Activated CD8-positive, alpha-beta memory T cell treated with anti-CD3 and anti-CD28 coated beads for 1 hour (primary cell): ENCODE measurements at places on chromosomes 5 and 9.

GRCh38 chr9:135732569-135733257 is 30.7 kb downstream of the KCNT1 start:
- no peak for DNase-seq

DNA sequence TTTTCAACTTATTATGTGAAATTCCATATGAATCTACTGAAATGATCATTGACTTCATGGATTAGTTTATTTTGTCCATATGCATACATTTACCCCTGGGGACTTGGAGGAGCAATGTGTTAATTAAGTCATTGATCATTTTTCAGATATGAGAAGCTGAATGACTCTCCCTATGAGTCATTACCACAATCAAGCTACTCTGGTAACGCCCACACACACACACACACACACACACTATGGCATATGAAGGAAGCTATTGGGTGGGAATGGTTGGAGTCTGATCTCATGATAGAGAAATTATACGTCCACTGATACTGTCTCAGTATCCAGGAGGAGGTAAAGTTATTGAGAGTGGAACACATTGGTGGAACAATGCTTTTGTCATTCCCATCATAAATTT is 528.9 kb downstream of the AGTPBP1 start:
- DNase-seq = no peak

GRCh38 chr5:140480310-140481014 is 67.0 kb upstream of the EIF4EBP3 start:
- no peak for DNase-seq

- DNase-seq = no peak
These were observed 17.0 kb upstream of the SH3TC2 start for GRCh38 chr5:149079883-149080282.

DNA sequence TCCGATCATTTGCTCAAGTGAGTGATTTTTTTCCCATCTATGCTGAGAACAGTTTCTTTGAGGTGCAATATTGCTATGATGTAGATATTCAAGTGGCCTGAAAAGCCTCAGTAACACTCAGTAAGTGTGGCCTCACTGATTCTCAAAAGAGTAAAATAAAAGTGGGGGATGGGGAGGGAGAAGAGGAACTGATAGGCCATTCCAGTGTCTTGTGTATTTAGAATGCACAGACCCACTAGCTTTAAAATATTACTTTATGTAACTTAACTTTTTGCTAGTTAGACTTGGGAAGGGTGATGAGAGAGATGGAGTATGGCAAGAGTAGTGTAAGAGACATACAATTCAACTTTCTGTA is 79.5 kb upstream of the ZNF608 start:
- no peak for DNase-seq

GRCh38 chr5:112419164-112419985 is at the start of gene EPB41L4A:
TSS of gene EPB41L4A (minus strand) at chr5:112419277. CDS start at chr5:112419039, 238 bp downstream.
- no peak for DNase-seq

DNA sequence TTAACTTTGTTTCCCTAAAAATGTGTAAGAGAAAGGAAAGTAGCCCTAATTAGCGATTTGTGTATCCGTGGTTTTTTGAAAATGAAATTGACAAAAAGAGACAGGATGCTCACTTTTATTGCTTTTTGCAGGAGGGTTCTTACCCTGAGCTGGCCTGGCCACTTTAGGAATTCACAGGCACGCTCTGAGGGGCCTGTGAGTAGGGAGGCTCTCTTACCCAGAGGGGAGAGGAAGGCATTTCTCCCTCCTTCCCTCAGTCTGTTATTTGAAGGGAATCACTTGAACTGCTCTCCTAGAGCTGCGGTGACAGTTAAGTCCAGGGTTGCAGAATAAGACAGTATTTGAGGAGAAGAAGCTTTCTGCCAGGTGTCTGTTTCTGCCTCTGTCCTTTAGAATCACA is 16.7 kb downstream of the PIK3R1 start:
- no peak for DNase-seq

DNA sequence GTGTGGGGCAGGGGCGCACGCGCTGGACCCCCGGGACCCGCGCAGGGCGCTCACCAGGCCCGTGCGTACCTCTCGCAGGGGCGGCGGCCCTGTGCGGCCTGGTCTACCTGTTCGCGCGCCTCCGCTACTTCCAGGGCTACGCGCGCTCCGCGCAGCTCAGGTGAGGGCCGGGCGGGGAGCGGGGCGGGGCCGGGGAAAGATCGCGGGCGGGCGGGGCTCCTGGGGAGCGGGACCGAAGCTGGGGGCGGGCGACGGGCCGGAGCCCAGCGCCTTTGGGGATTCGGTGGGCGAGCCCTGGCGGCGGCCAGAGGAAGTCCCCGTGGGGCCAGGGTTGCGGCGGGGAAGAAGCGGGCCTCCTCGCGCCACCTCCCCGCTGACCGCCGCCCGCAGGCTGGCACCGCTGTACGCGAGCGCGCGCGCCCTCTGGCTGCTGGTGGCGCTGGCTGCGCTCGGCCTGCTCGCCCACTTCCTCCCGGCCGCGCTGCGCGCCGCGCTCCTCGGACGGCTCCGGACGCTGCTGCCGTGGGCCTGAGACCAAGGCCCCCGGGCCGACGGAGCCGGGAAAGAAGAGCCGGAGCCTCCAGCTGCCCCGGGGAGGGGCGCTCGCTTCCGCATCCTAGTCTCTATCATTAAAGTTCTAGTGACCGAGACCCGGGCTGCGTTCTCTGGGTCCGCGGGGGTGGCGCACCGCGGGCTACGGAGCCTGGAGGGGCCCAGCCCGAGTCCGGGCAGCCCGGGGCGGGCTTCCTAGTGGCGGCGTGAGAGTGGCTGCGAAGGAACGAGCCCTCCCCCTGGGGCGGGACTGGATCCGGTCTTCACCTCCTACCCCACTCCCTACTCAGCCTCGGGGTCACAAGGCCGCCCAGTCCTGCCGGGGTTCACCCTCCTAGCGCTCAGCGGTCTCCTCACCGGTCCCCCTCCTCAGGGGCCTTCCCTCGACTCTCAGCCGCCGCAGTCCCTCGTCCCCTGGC is 2.4 kb downstream of the LTC4S start:
- no peak for DNase-seq

- DNase-seq = no peak
These were observed 209.6 kb downstream of the SEMA6A start for GRCh38 chr5:116365006-116365496.

GRCh38 chr5:137360607-137361006 is 138.5 kb downstream of the SPOCK1 start:
- DNase-seq = no peak

DNA sequence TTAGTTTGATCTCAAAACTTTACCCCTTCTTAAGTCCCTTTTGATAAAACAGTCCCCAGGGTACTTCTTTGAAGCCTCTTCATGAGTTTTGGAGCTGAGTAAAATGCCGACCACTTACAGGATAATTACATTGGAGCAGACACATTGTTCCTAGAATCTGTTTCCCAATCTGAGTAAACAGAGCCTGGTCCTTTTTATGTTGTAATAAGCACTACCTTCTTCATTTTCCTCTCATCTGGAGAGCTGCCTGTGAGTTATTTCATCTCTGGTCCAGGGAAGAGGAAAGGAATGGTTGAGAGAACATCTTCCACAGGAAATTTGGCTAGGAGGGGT is 26.3 kb upstream of the GALNT10 start:
- DNase-seq = no peak

DNA sequence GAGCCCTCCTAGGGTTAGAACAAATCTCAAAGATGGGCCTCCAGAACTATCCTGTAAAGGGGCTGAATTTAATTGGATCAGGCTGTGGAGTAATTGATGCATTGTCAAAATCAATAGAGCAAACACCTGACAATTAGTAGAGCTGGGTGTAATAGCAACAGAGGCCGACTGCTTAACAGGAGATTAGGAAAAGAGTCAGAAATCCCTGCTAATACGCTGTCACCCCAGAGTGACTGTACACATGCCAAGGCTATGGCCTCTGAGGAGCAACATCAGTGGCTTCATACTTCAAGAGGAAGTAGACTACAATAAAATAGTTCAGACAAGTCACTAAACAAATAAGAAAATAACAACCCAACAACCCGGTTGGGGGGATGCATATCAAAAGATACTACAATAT is 18.7 kb upstream of the GRPEL2 start:
- no peak for DNase-seq

- no peak for DNase-seq
These were observed 23.9 kb upstream of the SMAD5 start for GRCh38 chr5:136108766-136109165.

DNA sequence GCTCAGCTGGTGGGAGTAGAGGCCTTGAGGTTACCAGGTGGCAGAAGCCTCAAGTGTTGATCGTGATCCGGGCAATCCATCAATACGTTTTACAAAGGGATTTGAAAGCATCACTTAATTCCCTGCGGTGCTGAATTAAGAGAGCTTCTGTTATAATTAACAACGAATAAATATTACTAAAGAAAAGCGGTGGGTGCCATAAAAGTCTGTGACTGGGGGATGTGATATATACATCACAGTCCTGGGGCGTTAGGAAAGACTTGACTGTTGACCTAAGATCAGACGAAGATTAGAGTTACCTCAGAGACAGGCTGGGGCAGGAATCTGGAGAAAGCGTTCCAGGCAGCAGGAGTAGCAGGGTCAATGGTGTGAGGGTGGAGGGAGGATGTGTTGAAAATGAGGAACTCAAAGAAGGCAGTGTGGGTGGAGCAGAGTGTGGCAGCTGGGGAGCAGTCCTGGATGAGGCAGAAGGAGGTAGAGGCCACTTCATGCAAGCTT is 6.7 kb upstream of the C5orf63 start:
- DNase-seq = no peak

DNA sequence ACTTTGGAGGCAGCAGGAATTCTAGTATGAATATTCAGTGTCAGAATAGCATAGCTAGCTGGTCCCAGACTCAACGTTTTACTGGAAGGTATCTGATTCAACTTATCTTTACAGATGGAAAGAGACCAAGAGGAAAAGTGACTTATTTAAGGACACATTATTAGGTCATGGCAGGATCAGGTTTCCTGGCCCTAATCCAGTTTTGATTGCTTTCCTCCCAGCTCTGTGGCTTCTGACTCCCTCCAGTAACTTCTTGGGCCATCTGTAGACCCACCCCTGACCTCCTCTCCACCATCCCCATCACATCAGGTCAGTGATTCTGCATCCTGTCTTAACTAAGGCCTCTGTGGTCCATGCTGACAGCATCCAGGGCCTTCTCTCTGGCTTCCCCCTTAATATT is 38.4 kb downstream of the SH3TC2 start:
- no peak for DNase-seq
